Common myeloid progenitor, CD34-positive (primary cell): ENCODE measurements at places on chromosomes 2 and 18.

GRCh38 chr2:208015475-208015874 lies 9.9 kb downstream of the PLEKHM3 start:
- no peak for DNase-seq

GRCh38 chr2:108454440-108454839 lies 5.4 kb downstream of the GCC2 start:
- no peak for DNase-seq

GRCh38 chr2:18077704-18078103 lies 199.2 kb downstream of the KCNS3 start:
- peak; percentile 25 for DNase-seq

DNA sequence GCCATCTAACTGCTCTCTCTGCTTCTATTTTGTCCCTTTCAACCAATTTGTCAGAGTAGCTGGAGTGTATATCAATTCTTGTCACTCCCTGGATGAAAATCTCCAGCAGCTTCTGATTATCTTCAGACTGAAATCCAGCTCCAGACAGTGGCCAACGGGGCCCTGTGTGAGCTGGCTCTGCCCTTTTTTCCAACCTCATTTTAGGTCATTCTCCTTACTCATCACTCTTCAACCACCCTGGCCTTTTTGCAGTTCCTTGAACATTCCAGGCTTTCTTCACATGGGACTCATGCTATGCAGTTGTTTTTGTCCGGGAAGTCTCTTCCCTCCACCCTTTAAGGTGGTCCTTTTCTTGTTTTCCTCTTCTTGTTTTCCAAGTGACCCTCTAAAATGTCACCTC lies 15.4 kb upstream of the FAP start:
- no peak for DNase-seq

- DNase-seq, result peak; percentile 1
These were observed 85.2 kb downstream of the SLC4A10 start for GRCh38 chr2:161709428-161709827.

DNA sequence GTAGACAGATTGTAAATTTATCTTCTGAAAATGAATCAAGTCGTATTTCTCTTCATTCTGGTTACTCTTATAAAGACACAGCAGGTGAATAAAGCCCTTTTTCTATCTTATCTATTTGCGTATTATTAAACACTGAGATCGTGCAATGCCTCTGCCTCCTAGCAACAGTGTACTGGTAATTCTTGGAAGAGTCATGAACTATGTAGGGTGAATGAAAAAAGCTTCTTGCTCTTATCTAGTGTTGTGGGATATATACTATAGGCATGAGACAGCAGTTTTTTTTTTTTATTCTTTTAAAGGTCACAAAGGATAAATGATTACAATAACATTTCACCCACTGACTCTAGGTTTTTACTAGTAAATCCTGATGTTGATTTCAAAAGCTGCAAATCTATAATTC lies 324.2 kb downstream of the PDE11A start:
- DNase-seq, result no peak

DNA sequence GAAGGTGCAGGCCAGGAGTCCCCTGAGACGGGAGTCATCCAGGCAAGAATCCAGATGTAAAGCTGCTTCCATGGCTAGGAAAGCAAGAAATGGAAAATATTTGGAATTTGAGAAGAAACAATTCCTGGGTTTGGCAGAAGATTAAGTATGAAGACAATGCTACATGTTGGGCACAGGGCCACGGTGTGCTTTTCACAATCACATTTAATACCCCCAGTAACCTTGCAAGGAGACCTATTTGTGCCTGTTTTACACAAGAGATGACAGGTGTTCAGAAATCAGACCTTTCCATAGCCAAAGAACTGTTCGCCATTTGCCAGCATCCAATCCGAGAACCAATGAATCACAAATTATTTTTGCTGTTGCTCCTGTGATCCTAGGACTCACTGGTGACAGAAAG lies 50.5 kb downstream of the KCTD1 start:
- DNase-seq, result no peak

DNA sequence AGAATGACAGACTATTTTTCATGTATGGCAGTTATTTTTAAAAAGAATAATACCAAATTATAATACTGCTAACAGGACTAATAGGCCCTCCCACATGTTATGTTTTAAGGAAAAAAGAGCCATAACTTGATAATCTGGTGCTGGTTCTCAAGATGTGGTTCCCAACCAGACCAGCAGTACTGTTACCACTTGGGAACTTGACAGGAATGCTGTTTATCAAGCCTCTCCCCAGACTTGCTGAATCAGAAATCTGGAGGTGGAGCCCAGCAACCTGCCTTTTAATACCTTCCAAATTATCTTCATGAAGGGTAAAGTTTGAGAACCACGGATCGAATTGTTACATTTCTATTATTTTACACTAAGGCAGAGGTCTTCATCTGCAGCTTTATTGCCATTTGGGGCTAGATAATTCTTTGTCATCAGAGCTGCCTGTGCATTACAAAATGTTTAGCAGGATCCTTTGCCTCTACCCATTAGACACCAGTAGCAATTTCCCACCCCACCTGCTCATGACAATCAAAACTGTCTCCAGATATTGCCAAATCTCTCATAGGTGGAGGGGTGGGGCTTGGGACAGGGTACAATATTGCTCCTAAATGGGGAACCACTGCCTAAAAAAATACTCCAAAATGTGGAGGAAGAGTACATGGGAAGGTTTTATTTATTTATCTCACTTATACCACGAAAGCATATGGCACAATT lies 629.6 kb downstream of the ARHGAP15 start:
- no peak for DNase-seq

- peak; percentile 26 for DNase-seq
These were observed at the start of gene ATP6V1C2 for GRCh38 chr2:10721396-10722251. Gene ATP6V1C2, plus strand, starts transcription at chr2:10721630. Its CDS starts 1,220 bp downstream, at chr2:10722850.

- no peak for DNase-seq
These were observed 13.6 kb downstream of the LYPD1 start for GRCh38 chr2:132656266-132656975.

- DNase-seq, result no peak
These were observed 149.2 kb downstream of the TSN start for GRCh38 chr2:121904656-121905055.
